ENCODE measurements at places on chromosomes 6 and 20. TPM values are rescaled to one million over a fixed set of nuclear protein-coding genes. Genes with fewer than 3 reads are reported as not detected.

ECI2 gene
- 72.1 TPM for polyA plus RNA-seq

SOX4 gene
- 1.5 TPM for polyA plus RNA-seq

TMC2 gene
- polyA plus RNA-seq, result not detected

GRCh38 chr6:15200087-15200486 lies 45.8 kb upstream of the JARID2 start:
- H3K36me3 ChIP-seq, result no peaks in the 10 kb centered on the region
- no peak for DNase-seq
- no peak overlapping the region for H3K4me3 ChIP-seq
- no peaks in the 10 kb centered on the region for H3K27me3 ChIP-seq

DNA sequence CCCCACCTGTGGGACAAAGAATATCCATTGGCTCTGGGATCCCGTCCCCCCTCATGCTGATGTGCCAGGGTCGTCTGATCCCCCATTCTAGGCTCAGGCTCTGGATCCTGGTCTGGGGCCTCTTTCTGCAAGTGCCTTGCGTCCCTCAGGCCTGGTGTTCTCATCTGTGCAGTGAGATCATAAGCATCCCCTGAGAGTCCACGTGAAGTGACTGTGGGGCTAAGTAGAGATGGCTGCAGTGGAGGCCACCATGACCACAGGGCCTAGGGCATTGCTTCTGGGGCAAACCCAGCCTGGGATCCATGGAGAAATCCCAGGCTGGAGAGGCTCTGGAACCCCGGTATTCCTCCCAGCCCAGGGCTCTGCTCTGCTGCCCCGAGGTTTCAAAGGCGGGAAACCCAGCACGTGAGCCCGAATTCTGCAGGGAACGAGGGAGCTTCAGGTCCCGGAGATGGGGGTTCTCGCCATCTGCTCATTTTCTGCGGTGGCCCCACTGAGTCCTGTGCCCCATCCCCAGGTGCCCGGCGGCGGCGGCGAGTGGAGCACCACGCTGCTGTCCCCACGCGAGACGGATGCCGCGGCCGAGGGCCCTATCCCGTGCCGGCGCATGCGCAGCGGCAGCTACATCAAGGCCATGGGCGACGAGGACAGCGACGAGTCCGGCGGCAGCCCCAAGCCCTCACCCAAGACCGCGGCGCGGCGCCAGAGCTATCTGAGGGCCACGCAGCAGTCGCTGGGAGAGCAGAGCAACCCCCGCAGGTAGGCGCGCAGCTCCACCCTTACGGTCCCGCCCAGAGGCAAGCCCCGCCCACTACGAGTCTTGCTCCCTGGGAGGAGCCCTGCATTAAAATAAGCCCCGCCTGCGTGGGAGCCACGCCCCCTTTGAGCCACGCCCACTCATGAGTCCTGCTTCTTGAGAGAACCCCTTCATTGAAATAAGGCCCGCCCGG lies 105.5 kb upstream of the MYL9 start:
- no peaks in the 10 kb centered on the region for H3K36me3 ChIP-seq
- H3K4me3 ChIP-seq, result peak overlapping the region; percentile 51
- peak; percentile 85 for DNase-seq
- H3K27ac ChIP-seq, result no peak overlapping the region

- no peaks in the 10 kb centered on the region for H3K4me1 ChIP-seq
- no peaks in the 10 kb centered on the region for H3K27me3 ChIP-seq
These were observed 28.1 kb downstream of the NFYA start for GRCh38 chr6:41100871-41101287.
